ENCODE measurements at places on chromosomes 6 and 20.

DNA sequence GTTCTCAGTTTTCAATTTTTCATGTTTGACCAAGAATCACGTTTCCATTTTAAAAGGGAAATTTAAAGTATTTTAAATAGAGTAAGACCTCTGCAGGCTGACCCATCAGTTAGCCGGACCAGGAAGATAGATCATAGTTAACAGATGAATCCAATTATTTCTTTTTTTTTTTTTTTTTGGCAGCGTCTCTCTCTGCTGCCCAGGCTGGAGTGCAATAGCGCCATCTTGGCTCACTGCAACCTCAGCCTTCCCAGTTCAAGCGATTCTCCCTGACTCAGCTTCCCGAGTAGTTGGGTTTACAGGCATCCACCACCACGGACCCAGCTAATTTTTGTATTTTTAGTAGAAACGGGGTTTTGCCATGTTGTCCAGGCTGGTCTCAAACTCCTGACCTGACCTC, 256.7 kb upstream of the CNR1 start:
- no peak for DNase-seq
- no peaks in the 10 kb centered on the region for H3K4me1 ChIP-seq
- no peak overlapping the region for H3K4me3 ChIP-seq
- no peaks in the 10 kb centered on the region for H3K27me3 ChIP-seq

- H3K4me3 ChIP-seq, result no peak overlapping the region
- H3K4me1 ChIP-seq, result no peaks in the 10 kb centered on the region
- no peak overlapping the region for H3K27ac ChIP-seq
- no peak for DNase-seq
- H3K36me3 ChIP-seq, result no peaks in the 10 kb centered on the region
Measured at GRCh38 chr20:6857927-6858326, 90.4 kb downstream of the BMP2 start.

GRCh38 chr20:41413169-41413568, 46.6 kb upstream of the EMILIN3 start:
- no peak for DNase-seq
- peaks cover 96% of the 10 kb centered on the region for H3K36me3 ChIP-seq
- no peak overlapping the region for H3K4me3 ChIP-seq
- no peak overlapping the region for H3K27ac ChIP-seq
- H3K4me1 ChIP-seq, result peaks cover 7% of the 10 kb centered on the region

- H3K4me3 ChIP-seq, result no peak overlapping the region
- no peak for DNase-seq
- H3K4me1 ChIP-seq, result no peaks in the 10 kb centered on the region
- no peaks in the 10 kb centered on the region for H3K27me3 ChIP-seq
Measured at GRCh38 chr6:16676376-16676775, 84.9 kb downstream of the ATXN1 start.

DNA sequence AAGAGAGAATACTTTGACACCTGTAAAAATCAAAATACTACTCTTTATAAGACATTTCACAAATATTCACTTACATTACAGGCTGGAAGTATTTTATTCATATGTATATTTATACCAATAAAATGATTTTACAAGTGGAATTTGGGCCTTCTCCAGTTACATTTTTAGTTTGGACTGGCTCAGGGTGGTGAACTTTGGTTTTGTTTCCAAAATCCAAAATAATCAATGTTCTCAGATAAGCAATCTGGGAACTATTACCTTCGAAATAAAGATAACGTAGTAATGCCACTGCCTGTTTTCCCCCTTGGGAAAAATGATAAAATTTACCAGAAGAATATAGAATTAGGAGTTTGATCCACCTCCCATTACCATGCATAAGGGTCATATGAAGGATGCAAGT, 31.6 kb upstream of the SCGN start:
- no peaks in the 10 kb centered on the region for H3K27me3 ChIP-seq
- no peak overlapping the region for H3K4me3 ChIP-seq
- H3K27ac ChIP-seq, result no peak overlapping the region
- no peaks in the 10 kb centered on the region for H3K36me3 ChIP-seq

GRCh38 chr20:9021216-9021615, 47.7 kb upstream of the PLCB4 start:
- no peaks in the 10 kb centered on the region for H3K27me3 ChIP-seq
- DNase-seq, result no peak
- H3K4me3 ChIP-seq, result no peak overlapping the region
- no peaks in the 10 kb centered on the region for H3K4me1 ChIP-seq
- H3K36me3 ChIP-seq, result no peaks in the 10 kb centered on the region

- H3K36me3 ChIP-seq, result no peaks in the 10 kb centered on the region
- H3K4me3 ChIP-seq, result no peak overlapping the region
- no peak for DNase-seq
- peaks cover 6% of the 10 kb centered on the region for H3K27me3 ChIP-seq
- H3K4me1 ChIP-seq, result no peaks in the 10 kb centered on the region
Measured at GRCh38 chr20:58523971-58524315, 8.7 kb upstream of the APCDD1L start.

DNA sequence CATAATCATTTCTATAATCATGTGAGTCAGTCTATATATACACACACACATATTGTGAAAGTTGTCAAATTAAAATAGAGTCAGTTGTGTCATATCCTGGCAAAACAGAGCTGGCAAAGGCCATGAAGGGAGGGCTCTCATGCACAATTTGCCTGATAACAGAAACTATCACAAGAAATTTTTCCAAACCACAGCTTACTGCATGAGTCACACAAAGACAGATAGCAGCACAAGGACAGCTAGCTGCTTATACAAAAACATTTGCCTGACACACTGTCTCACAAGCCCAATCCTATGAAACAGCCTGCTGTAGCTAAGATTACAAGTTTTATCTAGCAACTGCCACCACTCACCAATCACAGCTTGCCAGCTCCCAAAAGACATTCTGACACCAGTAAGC, 848.5 kb upstream of the MAN1A1 start:
- no peak overlapping the region for H3K27ac ChIP-seq
- no peak for DNase-seq
- H3K4me3 ChIP-seq, result no peak overlapping the region
- no peaks in the 10 kb centered on the region for H3K36me3 ChIP-seq
- no peaks in the 10 kb centered on the region for H3K27me3 ChIP-seq

DNA sequence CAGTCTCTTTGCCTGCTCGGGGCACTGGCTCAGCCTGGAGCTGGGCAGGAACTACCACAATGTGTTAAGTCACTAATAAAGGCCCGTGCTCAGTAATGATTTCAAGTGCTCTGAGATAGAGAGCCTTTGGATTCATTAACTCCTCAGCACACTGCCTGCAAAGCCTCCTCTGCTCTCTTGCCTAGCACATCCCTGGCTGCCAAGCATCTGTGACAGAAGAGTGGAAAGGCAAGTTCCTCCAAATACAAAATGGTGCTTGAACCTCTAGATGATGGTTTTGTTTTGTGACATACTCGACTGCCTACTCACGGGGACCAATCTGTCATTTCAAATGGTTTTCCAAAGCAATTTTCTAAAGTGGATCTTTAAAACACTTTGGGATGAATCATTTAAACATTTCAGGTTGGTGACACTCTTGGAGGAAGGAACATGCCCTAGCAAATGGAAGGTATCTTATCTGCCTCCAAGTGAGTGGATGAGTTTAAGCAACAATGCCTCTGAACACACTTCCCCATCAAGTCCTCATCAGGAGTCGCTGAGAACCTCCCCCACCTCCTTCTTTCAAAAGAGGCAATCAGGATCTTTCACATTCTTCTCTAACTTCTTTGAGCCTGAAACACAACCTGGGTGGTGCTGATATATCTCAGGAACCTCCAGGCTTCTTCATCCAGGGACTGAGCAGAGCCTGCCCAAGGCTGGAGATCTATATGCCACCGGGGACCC, 35.8 kb downstream of the METTL24 start:
- H3K27me3 ChIP-seq, result no peaks in the 10 kb centered on the region
- no peak overlapping the region for H3K27ac ChIP-seq
- H3K36me3 ChIP-seq, result no peaks in the 10 kb centered on the region
- no peak for DNase-seq

All from T-cell (primary cell).